ENCODE measurements at places on chromosomes 6 and 20. TPM values are rescaled to one million over a fixed set of nuclear protein-coding genes. Genes with fewer than 3 reads are reported as not detected.

The CLIC1 gene
- 78.0 TPM for total RNA-seq

The MYMX gene
- 0.36 TPM for total RNA-seq

The MOG gene
- 14.7 TPM for total RNA-seq

The TMC2 gene
- not detected for total RNA-seq
